Chondrocyte (in vitro differentiated cells): ENCODE measurements at places on chromosomes 7 and 10.
A peak's percentile ranks its signal among the peaks of the same experiment; 100 is the strongest.

GRCh38 chr7:100003711-100004661 is 11.4 kb upstream of the ZKSCAN1 start:
- peak; percentile 36 for DNase-seq

DNA sequence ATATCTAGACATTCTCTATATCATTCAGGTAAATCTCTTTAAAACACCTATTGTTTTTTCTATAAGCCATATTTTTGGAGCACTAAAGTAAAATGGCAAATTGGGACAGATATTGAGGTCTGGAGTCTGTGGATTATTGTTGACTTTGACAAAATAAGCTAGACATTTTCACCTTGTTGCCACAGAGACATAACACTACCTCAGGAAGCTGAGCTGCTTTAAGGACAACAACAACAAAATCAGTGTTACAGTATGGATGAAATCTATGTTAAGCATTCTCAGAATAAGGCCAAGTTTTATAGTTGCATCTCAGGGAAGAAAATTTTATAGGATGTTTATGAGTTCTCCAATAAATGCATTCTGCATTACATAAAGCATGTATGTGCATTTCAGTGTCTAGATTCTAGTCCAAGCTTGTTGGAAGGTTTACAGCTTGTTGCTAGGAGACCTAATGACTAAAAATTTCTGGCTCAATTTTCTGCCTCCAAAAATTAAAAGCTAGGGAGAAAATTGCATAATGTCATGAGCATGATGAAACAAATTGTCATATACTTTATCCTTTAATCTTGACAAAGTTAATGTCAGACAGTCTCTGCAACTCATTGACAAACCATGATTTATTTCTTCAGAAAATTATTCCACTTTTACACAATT is 18.3 kb downstream of the LIPM start:
- DNase-seq = no peak

- DNase-seq = no peak
These were observed 57.1 kb upstream of the VSTM2A start for GRCh38 chr7:54485044-54485443.

DNA sequence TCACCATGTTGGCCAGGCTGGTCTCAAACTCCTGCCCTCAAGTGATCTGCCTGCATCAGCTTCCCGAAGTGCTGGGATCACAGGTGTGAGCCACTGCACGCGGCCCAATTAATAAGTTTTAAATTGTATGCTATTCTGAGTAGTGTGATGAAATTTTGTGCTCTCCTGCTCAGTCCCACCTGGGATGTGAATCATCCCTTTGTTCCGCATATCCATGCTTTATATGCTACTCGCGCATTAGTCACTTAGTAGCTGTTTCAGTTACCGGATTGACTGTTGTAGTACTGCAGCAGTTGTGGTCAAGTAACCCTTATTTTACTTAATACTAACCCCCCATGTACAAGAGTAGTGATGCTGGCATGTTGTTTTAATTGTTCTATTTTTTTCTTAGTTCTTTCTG is 47.3 kb upstream of the OIT3 start:
- DNase-seq = no peak

DNA sequence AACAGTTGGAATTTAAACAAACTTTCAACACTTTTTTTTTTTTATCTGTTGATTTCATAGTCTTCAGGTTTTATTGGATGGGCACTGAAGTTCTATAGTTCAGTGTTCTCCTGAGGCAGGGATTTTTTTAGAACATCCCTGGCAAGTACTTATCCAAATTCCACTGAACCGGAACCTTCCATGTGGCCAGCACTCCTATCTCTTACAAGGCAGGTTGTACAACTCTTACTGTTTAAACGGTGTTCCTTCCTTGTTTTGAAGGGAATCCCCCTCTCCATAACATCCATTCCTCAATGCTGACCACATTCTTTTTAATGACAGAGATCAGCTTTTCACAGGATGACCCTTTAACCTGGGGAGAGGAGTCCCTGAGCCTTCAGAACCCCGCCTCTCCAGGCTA is 238.9 kb upstream of the CTBP2 start:
- no peak for DNase-seq

- no peak for DNase-seq
These were observed 458.5 kb downstream of the KCNMA1 start for GRCh38 chr10:77179015-77179695.

GRCh38 chr10:86191686-86192085 is 174.9 kb downstream of the GRID1 start:
- no peak for DNase-seq

DNA sequence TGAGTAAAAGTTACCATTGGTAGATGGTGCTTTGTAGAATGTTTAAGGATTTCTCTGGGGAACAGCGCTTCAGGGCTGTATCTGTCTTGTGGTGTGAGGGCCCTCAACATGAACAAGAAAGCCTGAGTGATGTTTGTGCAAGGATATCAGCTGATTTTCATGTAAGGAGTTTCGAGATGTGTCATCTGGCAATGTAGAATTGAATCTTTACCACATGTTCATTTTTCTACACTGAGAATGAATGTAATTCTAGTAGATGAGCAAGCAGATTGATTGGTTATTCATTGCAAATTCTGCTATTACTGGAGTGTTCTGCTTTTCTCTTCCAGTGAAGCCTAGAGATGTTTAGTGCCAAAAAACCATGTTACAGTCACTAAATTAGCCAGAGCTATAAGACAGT is 87.7 kb downstream of the ST7 start:
- DNase-seq = no peak

GRCh38 chr10:92689663-92690210 is at the start of gene HHEX:
Gene HHEX (plus strand): TSS chr10:92689955. CDS start chr10:92689987, 32 bp downstream.
- DNase-seq = no peak

DNA sequence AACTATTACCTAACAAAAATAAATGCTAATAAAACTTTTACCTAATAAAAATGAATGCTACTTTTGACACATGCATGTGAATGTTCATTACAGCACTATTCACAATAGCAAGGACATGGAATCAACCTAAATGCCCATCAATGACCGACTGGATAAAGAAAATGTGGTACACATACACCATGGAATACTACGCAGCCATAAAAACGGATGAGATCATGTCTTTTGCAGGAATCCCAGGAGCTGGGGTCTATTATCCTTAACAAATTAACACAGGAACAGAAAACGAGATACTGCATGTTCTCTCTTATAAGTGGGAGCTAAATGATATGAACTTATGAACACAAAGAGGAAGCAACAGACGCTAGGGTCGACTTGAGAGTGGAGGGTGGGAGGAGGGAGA is 88.1 kb upstream of the FAM204A start:
- no peak for DNase-seq

DNA sequence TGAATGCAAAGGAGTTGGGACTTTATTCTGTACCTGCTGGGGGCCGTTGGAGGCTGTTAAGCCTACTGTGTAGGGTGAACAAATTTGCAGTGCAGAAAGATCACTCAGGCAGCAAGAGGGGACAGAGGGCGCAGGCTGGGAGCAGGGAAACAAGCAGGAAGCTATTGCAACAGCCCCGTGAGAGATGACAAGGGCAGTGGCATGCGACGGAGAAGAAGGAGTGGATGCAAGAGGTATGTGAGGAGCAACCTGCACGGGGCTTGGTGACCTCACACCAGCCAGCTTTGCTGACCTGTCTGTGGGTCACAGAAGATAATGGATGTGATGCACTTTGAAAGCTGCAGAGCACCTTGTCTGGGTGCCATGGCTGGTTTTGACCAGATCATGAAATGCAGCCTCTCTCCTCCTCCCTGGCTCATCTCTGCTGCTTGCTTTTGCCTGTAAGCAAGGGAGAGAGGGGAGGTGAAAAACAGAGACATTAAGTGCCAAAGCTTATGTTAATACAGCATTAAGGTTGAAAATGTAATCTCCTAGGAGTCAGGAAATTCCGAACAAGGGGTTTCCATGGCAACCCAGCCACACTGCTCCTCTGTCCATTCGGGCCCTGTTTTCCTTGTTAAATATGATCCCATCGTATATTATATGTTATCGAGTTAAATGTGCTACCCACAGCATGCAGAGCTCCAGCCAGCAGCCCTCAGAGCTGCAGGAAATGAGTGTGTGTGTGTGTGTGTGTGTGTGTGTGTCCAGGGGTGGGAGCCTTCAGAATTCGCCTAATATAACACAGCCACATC is 314.3 kb upstream of the ZMIZ1 start:
- DNase-seq = no peak

- DNase-seq = no peak
These were observed 43.8 kb upstream of the BET1 start for GRCh38 chr7:94047956-94048355.

GRCh38 chr7:74572301-74572979 is 85.1 kb upstream of the GTF2I start:
- DNase-seq = no peak
